Peyer's patch (tissue), 4 donors: ENCODE measurements at places on chromosomes 4 and X. TPM values are rescaled to one million over a fixed set of nuclear protein-coding genes. Genes with fewer than 3 reads are reported as not detected.

DNA sequence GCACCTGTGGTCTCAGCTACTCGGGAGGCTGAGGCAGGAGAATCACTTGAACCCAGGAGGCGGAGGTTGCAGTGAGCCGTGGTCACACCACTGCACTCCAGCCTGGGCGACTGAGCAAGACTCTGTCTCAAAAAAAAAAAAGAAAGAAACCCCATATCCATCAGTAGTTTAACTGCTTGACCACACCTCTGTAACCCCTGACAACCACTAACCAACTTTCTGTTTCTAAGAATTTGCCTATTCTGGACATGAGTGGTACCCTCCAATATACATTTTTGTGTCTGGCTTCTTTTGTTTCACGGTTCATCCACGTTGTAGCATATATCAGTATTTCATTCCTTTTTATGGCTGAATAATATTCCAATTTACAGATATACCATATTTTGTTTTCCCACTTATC is 9.1 kb downstream of the PPAT start:
- no peak for DNase-seq

- DNase-seq, result no peak
Observed at GRCh38 chr4:70958681-70959080, 34.8 kb upstream of the DCK start.

GRCh38 chr4:140005699-140006098 is 148.3 kb downstream of the MAML3 start:
- no peak for DNase-seq

DNA sequence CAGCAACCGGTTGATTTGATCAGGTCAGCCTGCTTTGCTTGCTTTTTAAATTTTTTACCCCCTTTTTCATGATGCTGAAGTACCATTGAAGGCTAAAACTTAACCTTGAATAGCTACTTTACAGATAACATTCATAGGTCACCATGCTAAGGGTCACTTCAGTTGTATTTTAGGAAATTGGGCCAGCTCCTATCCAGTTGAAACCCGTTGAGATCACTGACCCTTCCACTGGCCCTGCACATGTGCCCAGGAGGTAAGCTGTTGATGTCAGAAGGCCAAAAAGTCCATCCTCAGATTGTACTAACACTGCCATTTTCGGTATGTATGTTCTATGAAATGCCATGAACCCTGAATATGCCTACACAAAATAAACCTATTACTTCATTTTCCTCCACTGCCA is 133.0 kb upstream of the FAT4 start:
- DNase-seq, result no peak

- DNase-seq, result no peak
Observed at GRCh38 chr4:158799013-158799770, 30.4 kb downstream of the FNIP2 start.

- DNase-seq, result no peak
Observed at GRCh38 chrX:86021652-86022289, 25.6 kb downstream of the CHM start.

GRCh38 chr4:41282366-41282765 is 25.6 kb downstream of the UCHL1 start:
- no peak for DNase-seq

GRCh38 chr4:164997324-164997723 is 19.9 kb upstream of the TRIM61 start:
- no peak for DNase-seq

- DNase-seq, result no peak
Observed at GRCh38 chr4:108097990-108098553, 70.7 kb downstream of the LEF1 start.

DNA sequence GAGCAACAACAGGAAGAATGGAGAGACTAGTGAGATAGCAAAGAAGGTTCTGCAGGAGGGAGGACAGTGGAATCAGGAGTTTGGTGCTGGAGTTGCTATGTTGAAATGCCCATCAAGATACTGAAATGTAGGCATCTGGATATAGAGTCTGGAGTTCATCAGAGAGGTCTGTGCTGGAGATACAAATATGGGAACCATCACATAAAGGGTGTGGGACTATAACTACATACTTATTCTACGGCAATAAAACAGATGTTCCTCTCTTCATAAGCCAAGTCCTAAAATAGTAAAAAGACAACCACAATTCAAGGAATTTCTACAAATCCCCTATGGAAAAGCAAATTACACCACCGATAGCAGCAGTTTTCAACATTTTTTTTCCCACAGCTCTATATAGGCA is 1.6 kb downstream of the MED14 start:
- DNase-seq, result no peak

The DKK2 gene
- 0.67 TPM for total RNA-seq

The MSX1 gene
- total RNA-seq, result not detected

The GPRASP3 gene
- total RNA-seq, result 2.5 TPM

The DCAF8L2 gene
- not detected for total RNA-seq

The STBD1 gene
- 32.0 TPM for total RNA-seq

The UGT2A2 gene
- not detected for total RNA-seq
